ENCODE measurements at places on chromosomes 3 and 15.

DNA sequence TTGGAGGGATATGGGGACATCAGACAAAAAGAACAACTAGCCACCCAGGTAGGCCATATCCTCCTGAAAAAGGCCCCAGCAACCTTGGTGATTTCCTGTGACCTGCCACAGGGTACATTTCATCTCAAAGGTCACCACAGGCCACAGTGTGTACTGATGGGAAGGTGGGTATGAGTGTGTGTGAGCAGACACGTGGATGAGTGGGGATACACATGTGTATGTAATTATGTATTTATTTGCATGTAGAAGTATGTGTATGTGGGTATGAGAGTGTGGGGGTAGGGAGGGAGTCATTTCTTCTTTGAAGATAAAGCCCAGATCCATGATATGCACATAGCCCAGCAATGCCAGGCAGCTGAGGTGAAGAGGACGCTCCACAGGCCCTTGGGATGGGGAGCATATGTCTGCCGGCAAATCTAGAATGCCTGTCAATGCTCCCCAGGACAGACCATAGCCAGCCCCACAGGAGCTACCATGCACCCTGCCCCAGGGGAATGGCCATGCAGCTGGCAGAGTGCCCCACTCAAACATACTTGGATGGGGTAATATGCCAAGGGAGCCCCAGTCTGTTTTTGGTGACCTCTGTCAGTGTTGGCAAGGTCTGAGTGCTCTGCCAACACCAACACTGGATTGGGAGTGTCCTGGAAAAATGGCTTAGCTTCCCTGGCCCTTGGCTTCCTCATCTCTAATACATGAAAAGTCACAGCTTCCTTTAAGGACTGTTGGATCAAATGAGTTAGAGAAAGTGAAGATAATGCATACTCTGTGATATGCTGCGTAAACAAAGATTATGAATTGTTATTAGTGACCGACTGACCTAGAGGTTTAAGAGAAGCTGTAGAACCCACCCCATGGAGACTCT lies 42.4 kb downstream of the RAB6B start:
- no peak for DNase-seq

- DNase-seq, result no peak
These were observed 95.5 kb upstream of the PRR23E start for GRCh38 chr3:127097481-127097880.

DNA sequence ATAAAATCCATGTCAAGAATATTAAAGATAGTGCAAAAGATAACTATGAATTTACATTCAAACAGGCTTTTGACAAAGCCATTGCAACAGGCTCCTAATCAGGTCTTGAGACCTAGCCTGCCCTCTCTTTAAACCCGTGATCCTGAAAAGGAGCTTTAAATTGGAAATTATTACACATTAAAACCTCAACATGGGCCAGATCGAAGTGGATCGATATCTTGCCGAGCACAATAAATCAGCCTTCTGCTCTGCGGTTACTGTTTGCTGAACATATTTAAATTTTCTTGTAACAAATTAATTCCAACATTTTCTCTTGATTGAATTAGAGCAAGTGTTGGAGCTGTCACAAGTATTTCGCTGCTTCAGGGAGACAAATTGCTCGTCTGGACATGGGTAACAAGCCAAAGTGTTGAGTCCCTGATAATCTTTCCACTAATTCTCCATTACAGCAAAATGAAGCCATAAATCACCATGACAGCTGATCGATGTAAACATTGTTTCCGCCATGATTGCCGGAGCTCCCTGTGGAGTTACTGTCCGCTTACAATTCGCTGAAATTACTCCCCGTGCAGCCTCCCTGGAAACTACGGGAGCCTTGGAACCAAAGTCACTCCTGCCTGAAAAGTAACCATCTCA lies 47.6 kb downstream of the SHOX2 start:
- peak; percentile 5 for DNase-seq

DNA sequence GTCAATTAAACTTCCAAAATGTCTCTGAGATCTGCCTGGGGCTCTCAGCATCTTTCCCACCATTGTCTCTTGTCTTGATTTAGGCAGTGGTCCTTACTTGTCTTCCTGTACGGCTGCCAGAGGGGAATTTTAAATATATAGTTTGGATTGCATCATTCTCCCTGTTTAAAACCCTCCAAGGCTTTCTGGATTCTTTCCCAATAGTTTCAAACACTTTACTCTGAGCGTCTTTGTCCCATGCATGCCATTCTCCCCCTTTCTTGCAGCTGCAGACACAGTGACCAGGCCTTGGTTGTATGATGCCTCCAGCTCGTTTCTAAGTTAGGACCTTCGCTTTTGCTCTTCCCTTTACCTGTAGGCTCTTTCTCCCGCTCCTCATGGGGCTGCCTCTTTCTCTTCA lies 323.3 kb upstream of the CTNNB1 start:
- DNase-seq, result no peak

GRCh38 chr3:171569571-171570132 lies 109.4 kb upstream of the TNIK start:
- DNase-seq, result no peak

GRCh38 chr3:100893590-100893989 lies 99.6 kb downstream of the ABI3BP start:
- DNase-seq, result no peak

DNA sequence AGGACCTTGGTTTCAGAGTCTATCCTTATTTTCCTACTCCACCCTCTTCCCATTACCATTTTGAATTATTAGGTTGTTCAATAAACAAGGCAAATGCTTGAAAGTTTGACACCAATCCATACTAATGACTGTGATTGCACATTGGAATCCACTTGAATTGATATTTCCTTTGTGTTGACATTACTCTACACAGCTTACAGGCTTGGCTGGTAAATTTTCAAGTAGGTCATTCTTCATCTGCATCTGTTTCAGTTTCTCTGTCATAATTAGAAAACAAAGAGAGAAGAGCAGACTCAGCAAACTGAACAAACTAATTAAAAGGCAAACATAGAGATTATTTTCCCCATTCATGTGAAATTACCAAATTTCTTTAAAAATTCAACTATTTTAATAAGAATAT lies 732.9 kb upstream of the BCHE start:
- no peak for DNase-seq

DNA sequence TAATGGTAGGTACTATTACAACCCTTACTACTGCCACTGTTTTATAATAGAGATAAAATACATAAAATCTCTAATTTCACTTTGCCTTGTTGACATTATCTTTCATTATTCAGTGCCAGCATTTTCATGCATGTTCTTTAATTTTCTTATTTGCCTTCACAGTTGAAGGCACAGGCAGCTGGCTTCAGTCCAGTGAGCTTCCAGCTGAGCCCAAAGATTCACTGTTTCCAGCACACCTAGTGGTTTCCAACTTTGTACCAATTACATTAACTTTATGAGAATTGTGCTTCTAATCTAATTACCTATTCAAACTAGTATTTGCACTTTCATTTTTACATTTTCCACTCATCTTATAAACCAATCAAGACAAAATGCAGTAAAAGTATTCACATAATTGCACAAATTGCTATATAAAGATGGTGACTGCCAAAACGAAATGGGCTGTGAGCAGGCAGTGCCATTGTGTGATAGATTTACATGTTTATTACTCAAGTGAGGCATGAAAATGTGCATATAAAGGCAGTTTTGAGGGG lies 228.3 kb downstream of the MFSD1 start:
- no peak for DNase-seq

- no peak for DNase-seq
These were observed 362.1 kb downstream of the LRRC3B start for GRCh38 chr3:26984416-26985390.

DNA sequence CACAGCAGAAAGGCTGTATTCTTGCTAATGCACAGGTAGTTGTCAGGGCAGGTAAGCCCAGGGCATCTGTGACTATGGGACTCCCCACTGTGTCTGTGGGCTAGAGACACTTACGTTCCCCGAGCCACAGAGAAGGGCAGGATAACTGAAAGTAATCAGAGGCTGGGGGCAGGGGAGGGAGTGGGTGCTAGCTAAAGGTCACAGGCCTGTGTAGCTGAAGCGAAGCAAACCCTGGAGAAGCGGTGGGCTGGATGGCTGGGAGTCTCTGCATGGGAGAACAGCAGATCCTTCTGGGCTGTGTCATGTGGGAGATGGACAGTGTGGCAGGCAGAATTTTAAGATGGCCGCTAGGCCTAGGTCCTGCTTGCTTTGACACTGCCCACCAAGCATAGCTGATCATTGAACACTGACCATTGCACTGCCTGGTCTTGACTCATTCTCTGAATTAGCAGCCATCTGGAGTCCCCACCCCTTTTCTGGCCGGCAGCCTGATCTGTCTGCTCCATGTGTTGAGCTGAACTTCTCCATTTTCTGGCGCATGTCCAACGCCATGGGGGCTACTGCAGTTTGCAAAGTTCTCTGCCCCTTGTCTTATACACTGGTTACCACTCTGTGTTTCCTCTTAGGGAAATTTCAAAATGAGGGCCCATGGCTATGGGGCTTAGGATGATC lies 110.0 kb downstream of the DGKG start:
- no peak for DNase-seq

DNA sequence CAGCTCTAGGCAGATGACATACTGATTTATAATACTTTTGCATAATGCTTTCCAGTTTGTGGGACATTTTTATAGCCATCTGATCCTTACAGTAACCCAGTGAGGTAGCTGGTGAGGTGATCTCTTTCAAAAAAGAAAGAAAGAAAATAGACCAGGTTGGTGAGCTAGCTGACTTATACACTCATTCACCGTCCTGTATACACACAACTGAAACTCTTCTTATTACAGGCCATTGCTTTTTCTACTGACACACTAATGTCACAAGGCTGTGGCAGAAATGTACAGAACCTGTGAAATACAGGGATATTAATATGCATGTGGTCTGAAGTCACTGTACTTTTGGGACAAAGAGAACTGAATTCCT lies 150.2 kb upstream of the BHLHE40 start:
- no peak for DNase-seq

DNA sequence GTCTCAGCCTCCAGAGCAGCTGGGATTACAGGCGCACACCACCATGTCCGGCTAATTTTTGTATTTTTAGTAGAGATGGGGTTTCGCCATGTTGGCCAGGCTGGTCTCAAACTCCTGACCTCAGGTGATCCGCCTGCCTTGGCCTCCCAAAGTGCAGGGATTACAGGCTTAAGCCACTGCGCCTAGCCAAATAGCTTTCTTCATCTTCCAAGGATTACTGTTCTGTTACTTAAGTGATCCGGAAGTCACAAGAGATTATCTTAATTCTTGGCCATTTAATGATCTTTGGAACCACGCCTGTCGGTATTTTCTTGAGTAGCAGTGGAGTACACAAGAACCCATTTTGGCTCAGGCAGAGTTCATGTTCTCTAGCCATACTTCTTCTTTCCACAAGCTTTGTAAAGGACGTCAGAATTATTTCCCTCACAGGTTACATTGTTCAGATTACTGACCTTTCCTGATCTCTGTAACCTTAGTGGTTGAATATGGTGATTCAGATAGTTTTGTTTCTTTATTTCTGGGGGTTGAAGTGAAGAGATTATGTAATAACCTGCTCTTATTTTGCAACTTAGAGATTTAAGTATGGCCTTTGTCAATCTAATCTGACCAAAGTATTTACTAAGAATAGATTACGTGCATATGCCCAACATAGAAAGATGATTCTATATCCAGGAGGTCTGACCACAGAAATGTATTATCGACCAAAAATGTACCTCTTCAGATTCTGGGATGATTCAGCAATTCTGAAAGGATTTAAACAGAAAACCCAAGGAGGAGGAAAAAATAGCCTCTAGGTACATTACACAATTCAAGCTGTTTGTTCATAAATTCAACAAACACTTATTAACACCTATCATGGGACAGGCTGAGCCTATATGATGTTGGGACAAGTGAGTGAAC lies 132.2 kb downstream of the GREM1 start:
- DNase-seq, result no peak

DNA sequence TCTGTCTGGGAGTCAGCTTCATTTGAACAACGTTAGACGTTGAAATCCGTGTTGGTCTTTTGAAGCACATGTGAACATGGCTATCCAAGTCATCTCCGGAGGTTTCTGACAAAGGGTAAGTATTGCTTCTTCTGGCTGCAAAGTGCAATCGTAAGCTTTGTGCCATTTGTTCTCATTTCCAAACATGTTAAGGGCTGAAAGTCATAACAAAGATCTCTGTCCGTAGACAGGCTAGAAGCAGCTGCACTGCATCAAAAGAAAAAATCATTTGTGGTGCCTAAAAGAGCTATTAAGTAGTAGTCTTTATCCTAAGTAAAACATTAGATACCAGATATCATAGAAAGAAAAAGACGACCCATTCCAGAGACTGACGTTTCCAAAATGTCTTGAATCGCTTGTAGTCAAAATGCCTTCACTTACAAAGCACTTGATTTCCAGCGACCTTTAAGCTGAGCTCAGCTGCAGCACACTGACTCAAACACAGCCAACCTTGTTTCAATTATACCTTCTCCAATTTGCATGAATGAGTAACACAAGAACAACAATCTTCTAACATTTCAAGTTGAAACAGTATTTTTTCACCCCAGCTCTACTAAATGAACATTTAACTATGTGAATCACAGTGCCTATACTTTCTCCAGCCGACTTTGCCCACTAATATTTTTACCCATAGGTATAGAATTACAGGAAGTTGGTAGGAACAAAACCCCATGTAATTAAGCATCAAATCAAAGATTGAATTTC lies 76.6 kb downstream of the NEDD4 start:
- DNase-seq, result no peak

DNA sequence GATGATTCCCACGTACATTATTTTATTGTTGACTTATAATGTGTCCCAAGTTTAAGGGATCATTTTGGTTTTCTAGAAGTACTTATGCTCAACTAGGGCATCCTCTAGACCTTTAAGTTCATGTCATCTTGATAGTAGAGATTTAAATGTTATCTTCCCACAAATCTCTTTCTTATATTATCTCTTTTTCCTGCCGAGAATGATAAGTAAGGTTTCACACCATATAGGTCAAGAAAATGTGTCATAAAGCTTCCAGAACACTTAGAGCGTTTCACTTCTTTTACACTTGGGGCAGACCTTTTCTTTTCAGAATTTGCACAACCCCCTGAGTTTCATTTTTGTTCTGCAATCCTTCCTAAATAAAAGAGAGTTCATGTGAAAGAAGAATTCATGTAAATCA lies 142.0 kb upstream of the CBLB start:
- no peak for DNase-seq

- DNase-seq, result no peak
These were observed 282.8 kb upstream of the PROK2 start for GRCh38 chr3:72067721-72068120.

GRCh38 chr3:169237201-169237600 lies 426.3 kb downstream of the MECOM start:
- no peak for DNase-seq

Measured in NCI-H510A treated with DMSO at 0.1 percent for 48 hours (cell line).